CD8-positive, alpha-beta T cell (primary cell): ENCODE measurements at places on chromosomes 7 and 10.

GRCh38 chr10:86155054-86155921 is 211.3 kb downstream of the GRID1 start:
- no peak for DNase-seq

- DNase-seq = no peak
Observed at GRCh38 chr7:24991353-24991752, 11.4 kb upstream of the OSBPL3 start.

GRCh38 chr10:67011480-67011879 is 85.6 kb downstream of the LRRTM3 start:
- no peak for DNase-seq

GRCh38 chr10:1404323-1405260 is 332.7 kb downstream of the ADARB2 start:
- no peak for DNase-seq

GRCh38 chr7:14271441-14271840 is 282.0 kb upstream of the ETV1 start:
- DNase-seq = no peak

GRCh38 chr7:24816868-24817267 is 59.6 kb upstream of the GSDME start:
- DNase-seq = no peak

GRCh38 chr10:112842832-112843360 is 107.2 kb upstream of the TCF7L2 start:
- no peak for DNase-seq

GRCh38 chr7:47195641-47196040 is 386.3 kb downstream of the TNS3 start:
- no peak for DNase-seq

- no peak for DNase-seq
Observed at GRCh38 chr7:157565201-157565626, 228.4 kb downstream of the DNAJB6 start.

GRCh38 chr10:28411648-28412047 is 108.8 kb upstream of the MPP7 start:
- no peak for DNase-seq

- DNase-seq = no peak
Observed at GRCh38 chr10:88330174-88330573, 252.9 kb downstream of the RNLS start.

GRCh38 chr7:114539575-114539974 is 125.0 kb downstream of the FOXP2 start:
- DNase-seq = no peak

- no peak for DNase-seq
Observed at GRCh38 chr7:88635149-88635548, 124.4 kb upstream of the ZNF804B start.

DNA sequence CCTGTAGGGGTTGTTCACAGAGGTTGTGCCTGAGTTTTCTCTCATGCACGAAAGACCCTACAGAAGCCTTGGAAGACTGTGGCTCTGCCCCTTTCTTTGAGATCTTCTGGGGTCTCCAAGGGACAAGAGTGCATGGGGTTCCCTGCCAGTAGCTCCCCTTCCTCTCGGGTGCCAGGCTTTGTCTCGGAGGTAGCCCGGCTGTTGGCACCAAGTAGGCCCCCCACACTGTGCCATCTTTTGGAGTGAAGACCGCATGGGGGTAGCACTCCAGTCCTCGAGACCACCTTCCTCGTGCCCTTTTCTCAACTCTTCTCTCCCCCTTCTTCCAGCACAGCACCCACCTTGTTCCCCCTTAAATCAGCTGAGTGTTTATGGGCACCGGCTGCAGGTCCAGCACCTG is 41.6 kb downstream of the OAT start:
- DNase-seq = no peak

- no peak for DNase-seq
Observed at GRCh38 chr10:33117230-33117629, 159.2 kb upstream of the ITGB1 start.

DNA sequence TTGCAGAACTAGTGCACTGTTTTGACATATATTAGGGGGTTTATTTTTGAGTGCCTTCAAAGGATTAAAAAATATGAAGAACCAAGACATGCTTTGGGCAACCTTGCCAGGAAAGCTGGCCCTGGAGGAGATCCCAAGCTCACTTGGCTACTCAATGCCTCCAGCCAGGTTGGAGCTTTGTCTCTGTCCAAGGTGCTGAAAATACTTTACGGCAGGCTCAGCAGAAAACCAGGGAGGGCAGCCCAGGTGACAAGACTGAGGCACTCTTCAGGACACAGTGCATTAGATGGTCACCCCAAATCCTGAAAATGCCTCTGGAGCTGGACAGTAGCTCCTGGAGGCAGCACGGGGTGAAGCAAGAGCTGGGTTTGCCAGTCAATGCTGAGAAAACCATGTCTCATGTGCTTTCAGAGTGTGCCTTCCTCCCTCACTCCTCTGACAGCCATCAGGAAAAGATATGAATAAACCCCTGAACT is 5.8 kb upstream of the KCNH2 start:
- DNase-seq = no peak

DNA sequence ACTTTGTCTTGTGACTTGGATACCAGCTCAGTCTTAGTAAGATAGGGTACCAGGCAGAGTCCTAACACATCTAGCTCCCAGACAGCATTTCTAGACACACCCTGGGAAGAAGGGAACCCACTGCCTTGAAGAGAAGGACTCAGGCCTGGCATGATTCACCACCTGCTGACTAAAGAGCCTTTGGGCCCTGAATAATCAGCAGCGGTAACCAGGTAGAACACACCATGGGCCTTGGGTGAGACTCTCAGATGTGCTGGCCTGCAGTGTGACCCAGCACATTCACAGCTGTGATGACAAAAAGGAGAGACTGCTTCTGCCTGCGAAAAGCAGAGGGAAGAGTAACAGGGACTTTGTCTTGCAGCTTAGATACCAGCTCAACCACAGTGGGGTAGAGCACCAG is 10.4 kb upstream of the TNKS2 start:
- DNase-seq = no peak

GRCh38 chr10:120262857-120263547 is 194.0 kb upstream of the PLPP4 start:
- DNase-seq = no peak

DNA sequence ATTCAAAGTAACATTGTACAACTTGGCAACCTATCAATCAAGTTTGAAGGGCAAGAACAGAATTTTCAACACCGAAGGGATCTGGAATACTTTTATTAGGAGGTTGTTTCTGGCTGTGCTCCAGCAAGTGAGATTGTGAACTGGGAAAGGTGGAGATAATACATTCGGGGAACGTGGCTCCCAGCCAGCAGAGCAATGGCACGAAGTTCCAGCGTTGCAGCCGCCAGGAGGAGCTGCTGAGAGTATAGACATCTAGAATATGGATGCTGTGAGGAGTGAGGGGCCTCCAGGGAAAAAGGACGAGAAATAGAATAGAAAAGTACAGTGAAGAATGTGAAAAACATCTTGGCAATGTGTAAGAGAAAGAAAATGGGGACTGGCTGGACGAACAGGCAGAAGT is 69.5 kb downstream of the TCERG1L start:
- no peak for DNase-seq

DNA sequence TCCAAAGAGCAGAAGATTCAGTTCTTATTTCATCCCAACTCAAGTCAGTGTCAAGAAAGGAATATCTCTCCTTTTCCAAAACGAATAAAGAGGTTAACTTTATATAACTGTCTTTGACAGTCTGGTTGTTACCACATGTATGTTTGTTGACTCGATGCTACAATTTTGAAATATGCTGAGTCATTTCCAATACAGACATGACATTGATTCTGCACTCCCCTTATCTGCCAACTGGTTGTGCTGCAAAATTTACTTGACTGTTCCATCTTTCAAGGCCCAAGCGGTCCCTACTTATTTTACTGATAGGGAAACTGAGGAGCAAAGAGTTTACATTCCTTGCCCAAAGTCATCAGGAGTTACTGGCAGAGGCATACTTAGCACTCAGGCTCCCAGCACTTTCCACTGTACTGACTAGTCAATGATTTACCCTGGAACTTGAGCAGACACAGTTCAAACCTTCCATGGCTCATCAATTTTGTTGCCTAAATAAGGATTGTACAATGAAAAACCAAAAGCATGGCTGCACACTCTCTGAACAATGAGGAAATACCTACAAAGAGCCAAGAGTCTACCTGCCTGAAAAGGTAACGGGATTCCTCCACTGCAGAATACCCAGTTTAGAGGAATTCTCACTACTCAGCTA is 52.8 kb downstream of the ABLIM1 start:
- no peak for DNase-seq

DNA sequence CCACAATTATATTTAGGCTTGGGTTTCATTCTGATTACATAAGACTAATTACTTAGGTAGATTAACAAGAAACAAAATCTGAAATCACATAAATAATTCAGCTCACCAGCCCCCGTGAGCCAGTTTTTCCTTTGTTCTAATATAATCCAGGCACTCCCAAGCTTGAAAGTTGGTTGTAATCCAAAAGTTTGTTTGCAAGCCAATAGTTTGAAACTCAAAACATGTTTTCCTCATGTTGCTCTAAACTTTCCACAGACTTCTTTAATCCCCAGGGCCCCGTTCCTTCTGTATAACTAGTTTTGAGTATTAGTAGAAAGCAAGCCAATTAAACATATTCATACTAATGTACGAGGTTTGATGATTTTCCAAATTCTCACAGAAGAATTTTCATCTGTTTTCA is 56.1 kb downstream of the SP8 start:
- DNase-seq = no peak
